Coronary artery (tissue), 2 donors: ENCODE measurements at places on chromosomes 2 and 18.

DNA sequence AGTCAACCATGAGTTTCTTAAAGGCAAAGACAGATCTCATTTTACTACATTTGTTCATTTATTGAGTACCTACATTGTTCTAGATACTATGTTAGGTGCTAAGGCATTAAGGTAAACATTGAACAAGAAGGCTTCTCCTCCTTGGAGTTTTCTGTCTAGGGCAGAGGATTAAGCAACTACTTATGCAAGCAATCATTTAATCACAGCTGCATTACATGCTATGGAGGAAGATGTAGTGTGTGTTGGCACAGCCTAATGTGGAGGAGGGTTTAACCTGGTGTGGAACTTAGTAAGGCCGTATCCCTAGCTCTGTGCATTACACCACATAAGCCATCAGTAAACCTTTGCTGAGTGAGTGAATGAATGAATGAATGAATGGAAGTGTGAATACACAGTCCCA lies 106.5 kb upstream of the MAP3K20 start:
- no peak for DNase-seq

DNA sequence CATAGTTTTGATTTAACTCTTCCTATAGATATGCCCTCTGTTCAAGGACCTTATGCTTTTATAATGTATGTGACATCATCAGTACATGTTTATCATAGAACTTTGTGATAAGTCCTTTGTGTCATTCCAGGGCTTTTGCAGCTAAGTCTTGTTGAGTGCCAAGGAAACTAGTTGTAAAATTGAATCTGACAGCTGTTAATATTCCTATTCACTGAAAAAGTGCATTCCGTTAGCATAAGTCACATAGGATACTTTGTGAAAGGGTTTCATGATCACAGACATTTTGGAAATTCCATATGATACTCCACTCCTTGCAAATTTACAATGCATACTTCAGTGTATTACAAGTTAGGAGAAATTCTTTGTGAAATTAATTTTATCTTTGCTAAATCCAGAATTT lies 503.4 kb downstream of the CCDC85A start:
- no peak for DNase-seq

GRCh38 chr2:126699716-126700581 lies 44.0 kb downstream of the GYPC start:
- DNase-seq: no peak

DNA sequence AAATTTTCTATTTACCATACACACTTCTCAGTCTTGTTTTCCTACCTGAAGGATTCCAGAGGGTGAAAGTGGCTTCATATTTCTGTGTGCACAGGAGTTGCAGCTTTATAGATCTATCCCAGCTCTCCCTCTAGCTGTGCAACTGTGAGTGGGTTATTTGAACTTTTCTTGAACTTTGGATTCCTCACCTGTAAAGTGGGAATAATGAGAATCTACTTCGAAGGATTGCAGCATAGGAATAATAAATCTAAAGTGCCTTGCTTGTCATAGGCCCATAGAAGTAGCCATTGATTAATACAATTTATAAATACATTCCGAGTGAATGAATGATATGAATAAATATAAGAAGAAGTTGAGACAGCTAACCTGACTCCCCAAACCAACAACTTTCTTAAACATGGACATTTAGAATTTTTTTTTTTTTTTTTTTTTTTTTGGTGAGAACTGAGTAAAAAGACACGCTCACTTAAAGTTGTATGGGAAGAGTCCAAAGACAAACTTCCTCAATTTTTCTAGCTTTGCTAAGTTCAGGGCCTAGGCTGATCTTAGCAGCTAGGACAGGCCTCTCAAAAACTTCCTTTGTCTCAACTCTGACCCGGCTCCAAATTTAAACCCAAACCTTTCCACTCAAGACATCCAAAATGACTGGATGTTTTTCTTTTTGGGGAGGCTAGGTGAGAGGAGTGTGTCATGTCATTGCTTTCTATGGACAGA lies 203.3 kb upstream of the FBXO11 start:
- DNase-seq: no peak

- no peak for DNase-seq
These were observed 5.6 kb downstream of the DNAJB2 start for GRCh38 chr2:219284501-219285372.

- DNase-seq: no peak
These were observed 274.9 kb downstream of the NR4A2 start for GRCh38 chr2:156057647-156058046.

- DNase-seq: no peak
These were observed 1.2 kb downstream of the SMYD5 start for GRCh38 chr2:73215254-73215653.
